CD4-positive, alpha-beta memory T cell (primary cell): ENCODE measurements at places on chromosomes 5 and 9. TPM values are rescaled to one million over a fixed set of nuclear protein-coding genes. Genes with fewer than 3 reads are reported as not detected.

- no peak for DNase-seq
- no peaks in the 10 kb centered on the region for H3K27me3 ChIP-seq
- no peaks in the 10 kb centered on the region for H3K36me3 ChIP-seq
- no peaks in the 10 kb centered on the region for H3K4me1 ChIP-seq
Observed at GRCh38 chr5:103891151-103891550, 328.6 kb upstream of the NUDT12 start.

DNA sequence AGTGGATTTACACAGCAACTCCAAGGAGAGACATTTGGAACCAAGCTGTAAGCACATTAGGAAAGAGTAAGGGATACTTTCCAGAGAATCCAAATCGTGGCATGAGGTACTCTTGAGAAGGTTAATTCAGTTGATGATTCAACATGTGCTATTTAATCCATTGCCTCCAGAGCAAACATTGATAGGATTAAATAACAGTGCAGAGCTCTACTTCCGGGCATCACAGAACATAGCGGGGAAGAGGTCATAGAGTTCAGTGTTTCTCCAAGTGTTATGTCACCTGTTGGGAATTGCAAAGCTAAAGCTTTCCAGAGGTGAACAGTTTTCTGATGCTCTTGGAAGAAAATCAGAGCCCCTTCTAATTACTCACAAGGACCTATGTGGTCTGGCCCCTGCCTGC is 127.5 kb downstream of the PPP2R2B start:
- H3K27ac ChIP-seq: peak overlapping the region; percentile 50
- peaks cover 54% of the 10 kb centered on the region for H3K4me1 ChIP-seq

DNA sequence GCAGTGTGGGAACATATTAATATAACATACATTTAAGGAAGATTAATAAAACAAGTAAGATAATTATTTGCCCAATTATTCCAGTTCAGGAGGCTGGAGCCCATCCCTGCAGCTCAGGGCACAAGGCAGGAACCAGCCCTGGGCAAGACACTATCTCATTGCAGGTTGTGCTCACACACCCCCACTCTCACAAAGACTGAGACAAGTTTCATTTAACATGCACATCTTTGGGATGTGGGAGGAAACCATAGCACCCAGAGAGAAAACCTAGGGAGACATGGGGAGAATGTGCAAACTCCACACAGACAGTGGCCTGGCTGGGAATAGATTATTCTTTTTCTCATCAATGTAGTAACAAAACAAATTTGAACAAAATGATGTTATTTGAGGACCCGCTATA is 279.1 kb downstream of the MCTP1 start:
- no peak for DNase-seq
- no peak overlapping the region for H3K27ac ChIP-seq
- H3K36me3 ChIP-seq: no peaks in the 10 kb centered on the region
- no peaks in the 10 kb centered on the region for H3K27me3 ChIP-seq
- H3K4me1 ChIP-seq: no peaks in the 10 kb centered on the region
- no peak overlapping the region for H3K4me3 ChIP-seq

- H3K27ac ChIP-seq: no peak overlapping the region
- no peaks in the 10 kb centered on the region for H3K4me1 ChIP-seq
- H3K27me3 ChIP-seq: no peaks in the 10 kb centered on the region
- no peaks in the 10 kb centered on the region for H3K36me3 ChIP-seq
Observed at GRCh38 chr9:32665101-32665500, 29.6 kb upstream of the TAF1L start.

Gene C9orf153
- 0.87 TPM for total RNA-seq

DNA sequence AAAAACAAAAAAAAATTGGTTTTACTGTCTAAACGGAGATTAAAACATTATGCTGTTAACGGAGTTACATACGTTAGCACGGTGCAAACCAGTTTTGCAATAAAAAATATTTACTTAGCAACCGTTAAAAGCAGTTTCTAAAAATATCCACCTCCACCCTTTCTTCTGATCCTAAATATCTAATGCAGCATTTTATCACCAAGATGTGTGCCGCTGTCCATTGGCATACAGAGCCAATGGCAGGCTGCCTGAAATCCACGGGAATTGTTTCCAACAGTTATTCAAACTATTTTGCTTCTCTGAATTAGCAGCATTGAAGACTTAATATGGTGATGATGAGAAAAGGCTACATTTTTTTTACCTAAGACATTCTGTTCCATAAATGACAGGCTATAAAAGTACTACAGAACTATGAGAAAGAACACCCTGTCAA is 61.6 kb downstream of the CSNK1A1 start:
- no peak overlapping the region for H3K27ac ChIP-seq
- no peak overlapping the region for H3K4me3 ChIP-seq
- no peak for DNase-seq
- H3K27me3 ChIP-seq: no peaks in the 10 kb centered on the region

Gene TAS2R1
- not detected for total RNA-seq

Gene FAM169A
- total RNA-seq: 17.1 TPM

GRCh38 chr5:15004506-15004905 is 132.9 kb upstream of the ANKH start:
- H3K36me3 ChIP-seq: no peaks in the 10 kb centered on the region
- H3K4me3 ChIP-seq: no peak overlapping the region
- no peaks in the 10 kb centered on the region for H3K4me1 ChIP-seq
- DNase-seq: no peak

GRCh38 chr9:6134661-6135180 is 80.9 kb upstream of the IL33 start:
- H3K27me3 ChIP-seq: no peaks in the 10 kb centered on the region
- DNase-seq: no peak
- H3K4me3 ChIP-seq: no peak overlapping the region

DNA sequence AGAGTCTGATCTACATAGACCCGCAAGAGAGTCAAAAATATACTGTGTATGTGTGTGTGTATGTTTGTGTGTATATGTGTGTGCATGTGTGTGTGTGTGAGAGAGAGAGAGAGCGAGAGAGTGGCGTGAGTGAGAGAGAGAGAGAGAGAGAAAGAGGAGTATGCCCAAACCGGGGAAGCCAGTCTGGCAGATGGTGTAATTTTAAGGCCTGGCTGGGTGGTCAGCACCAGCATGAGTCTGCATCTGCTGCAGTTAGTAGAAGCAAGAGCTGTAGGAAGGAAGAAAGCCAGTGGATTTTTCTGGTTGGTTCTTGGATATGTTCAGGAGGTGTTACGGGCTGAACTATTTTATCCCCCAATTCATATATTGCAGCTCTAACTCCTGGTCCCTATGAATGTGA is 75.2 kb downstream of the ACTBL2 start:
- DNase-seq: no peak
- no peak overlapping the region for H3K4me3 ChIP-seq
- H3K27ac ChIP-seq: no peak overlapping the region
- no peaks in the 10 kb centered on the region for H3K4me1 ChIP-seq

- DNase-seq: no peak
- no peaks in the 10 kb centered on the region for H3K36me3 ChIP-seq
Observed at GRCh38 chr9:96604004-96604319, 15.7 kb downstream of the CDC14B start.

DNA sequence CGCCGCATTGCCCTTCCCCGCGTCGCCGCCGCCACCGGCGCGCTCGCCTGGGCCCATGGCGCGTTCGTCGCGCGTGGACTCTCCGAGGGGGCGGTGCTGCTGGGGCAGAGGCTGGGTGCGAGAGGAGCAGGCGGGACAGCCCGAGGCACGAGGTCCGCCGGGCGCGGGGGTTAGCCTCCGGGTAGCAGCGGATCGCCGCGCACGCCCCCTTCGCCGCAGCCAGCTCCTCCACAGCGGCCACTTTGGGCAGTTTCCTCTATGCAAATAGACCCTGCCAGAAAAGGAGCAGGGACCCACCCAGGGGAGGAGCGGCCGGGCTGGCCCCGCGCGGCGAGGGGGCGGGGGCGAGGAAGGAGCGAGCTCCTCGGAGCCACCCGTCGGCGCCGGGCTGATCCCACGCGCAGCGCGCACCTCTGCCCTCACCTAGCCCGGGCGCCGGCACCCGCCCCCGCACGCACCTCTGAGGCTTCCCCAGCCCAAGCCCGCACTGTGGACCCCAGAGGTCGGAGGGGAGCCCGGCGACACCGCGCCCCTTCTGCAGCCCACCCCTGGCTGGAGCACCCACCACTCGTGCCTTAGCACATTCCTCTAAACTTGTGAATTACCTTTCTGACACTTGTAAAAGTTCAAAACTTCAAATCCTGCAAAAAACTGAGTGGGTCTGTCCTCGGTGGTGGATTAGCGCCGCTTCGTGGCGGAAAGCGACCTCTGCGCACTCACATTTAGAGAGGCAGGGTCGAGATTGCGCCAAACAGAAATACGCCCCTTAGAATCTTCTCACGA is at the start of gene COL23A1:
Gene COL23A1 (minus strand): TSS at position 253 of the 783 bp plus-strand sequence.
- DNase-seq: peak; percentile 12
- H3K4me3 ChIP-seq: peak within 1 kb of the TSS; percentile 34
- H3K36me3 ChIP-seq: no peaks in the 10 kb centered on the region
- H3K4me1 ChIP-seq: peaks cover 7% of the 10 kb centered on the region
- H3K27me3 ChIP-seq: peaks cover 23% of the 10 kb centered on the region
- H3K27ac ChIP-seq: no peak within 1 kb of the TSS

DNA sequence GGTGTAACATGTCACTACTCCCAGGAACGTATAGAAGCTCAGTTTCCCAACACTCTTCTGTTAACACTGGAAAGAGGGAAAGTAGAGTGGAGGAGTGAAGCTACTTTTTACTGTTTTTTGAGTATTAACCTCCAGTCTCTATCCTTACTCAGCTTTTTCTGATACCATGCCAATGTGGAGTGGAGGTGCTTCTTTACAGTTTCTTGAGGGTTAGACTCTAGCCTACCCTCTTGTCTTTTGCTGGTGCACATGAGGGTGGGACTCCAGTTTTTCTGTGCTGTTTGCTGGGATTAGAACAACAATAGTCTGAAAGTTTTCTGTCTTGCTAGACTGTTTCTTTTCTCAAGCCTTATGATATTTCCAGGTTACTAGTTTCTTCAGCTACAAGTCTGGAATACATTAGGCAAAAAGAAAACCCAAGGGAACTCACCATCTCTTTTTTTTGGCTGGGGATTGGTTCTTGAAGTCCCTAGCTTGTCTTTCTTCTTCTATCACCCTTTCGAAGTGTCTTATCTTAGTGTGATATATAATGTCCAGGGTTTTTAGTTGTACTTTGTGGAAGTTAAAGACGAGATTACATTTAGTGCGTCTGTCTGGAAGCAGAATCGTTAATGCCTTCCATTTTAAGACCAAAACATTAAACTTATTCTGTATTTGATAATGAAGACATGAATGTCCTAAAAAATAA is 35.9 kb downstream of the PRR16 start:
- no peak for DNase-seq
- no peak overlapping the region for H3K4me3 ChIP-seq
- H3K27me3 ChIP-seq: no peaks in the 10 kb centered on the region
- H3K36me3 ChIP-seq: no peaks in the 10 kb centered on the region
- no peak overlapping the region for H3K27ac ChIP-seq
- H3K4me1 ChIP-seq: no peaks in the 10 kb centered on the region

- H3K36me3 ChIP-seq: no peaks in the 10 kb centered on the region
- H3K27ac ChIP-seq: no peak overlapping the region
- H3K27me3 ChIP-seq: no peaks in the 10 kb centered on the region
- no peak for DNase-seq
- no peak overlapping the region for H3K4me3 ChIP-seq
Observed at GRCh38 chr5:56307714-56308333, 74.7 kb upstream of the ANKRD55 start.
